ENCODE measurements at places on chromosomes 12 and 14.

GRCh38 chr14:22268875-22269274 lies 320.1 kb downstream of the DAD1 start:
- no peaks in the 10 kb centered on the region for H3K4me1 ChIP-seq

GRCh38 chr12:93749515-93749914 lies 72.3 kb downstream of the CRADD start:
- no peak overlapping the region for H3K4me3 ChIP-seq
- no peak for DNase-seq
- H3K27me3 ChIP-seq = no peaks in the 10 kb centered on the region
- H3K4me1 ChIP-seq = peaks cover 25% of the 10 kb centered on the region
- peak overlapping the region; percentile 60 for H3K27ac ChIP-seq

DNA sequence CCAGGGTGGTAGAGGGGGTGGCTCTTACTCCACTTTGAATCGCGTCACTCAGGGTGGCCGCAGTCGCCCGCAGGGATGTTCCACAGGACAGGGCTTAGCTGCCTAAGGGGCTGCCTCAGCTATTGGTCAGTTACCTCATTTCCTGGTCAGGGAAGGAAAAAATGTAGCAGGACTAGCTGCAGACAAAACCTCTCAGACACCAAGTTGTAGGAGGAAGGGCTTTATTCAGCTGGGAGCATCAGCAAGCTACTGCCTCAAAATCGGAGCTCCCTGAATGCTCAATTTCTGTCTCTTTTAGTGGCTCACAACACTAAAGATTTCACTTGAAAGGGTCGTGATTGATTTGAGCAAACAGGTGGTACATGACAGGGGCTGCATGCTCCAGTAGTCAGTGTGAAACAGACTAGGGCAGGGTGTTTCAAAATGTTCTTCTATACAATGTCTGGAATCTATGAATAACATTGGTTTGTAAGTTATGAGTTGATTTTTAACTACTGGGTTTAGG lies 6.4 kb upstream of the CLEC6A start:
- H3K27ac ChIP-seq = no peak overlapping the region
- H3K36me3 ChIP-seq = no peaks in the 10 kb centered on the region
- H3K4me3 ChIP-seq = no peak overlapping the region

GRCh38 chr12:12366701-12367481 lies 10.0 kb downstream of the BORCS5 start:
- H3K4me3 ChIP-seq = no peak overlapping the region
- H3K27ac ChIP-seq = no peak overlapping the region
- DNase-seq = no peak
- H3K36me3 ChIP-seq = no peaks in the 10 kb centered on the region
- no peaks in the 10 kb centered on the region for H3K27me3 ChIP-seq

DNA sequence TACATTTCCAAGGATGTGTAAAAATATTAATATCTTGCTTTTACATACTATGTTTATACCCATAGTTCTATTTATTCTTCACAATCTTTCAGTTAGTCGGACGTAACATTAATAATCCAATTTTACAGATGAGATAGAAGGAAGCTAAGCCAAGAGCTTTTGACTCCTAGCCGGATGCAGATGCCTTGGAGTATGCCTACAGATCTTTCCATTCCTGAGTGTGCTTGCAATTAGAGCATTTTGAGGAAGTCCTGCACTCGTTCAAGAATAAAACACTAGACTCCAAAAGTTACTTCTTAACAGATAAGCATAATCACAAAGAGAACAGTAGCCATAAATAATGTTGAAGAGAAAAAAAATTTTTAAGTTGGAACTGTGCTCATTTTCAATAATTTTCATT lies 337.6 kb upstream of the CLEC14A start:
- no peaks in the 10 kb centered on the region for H3K36me3 ChIP-seq
- no peak overlapping the region for H3K4me3 ChIP-seq
- H3K27me3 ChIP-seq = no peaks in the 10 kb centered on the region
- no peaks in the 10 kb centered on the region for H3K4me1 ChIP-seq
- no peak for DNase-seq

DNA sequence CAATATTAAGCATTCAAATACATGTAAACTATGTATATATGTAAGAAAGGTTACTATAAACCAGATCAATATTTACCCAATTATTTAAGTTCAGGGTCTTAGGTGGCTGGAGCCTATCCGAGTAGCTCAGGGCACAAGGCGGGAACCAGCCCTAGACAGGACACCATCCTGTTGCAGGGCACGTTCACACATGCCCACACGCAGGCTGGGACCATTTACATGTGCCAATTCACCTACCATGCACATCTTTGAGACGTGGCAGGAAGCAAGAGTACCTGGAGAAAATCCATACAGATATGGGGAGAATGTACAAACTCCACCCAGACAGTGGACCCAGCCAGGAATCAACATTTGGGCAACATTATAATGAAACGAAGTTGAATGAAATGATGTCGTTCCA lies 263.0 kb upstream of the E2F7 start:
- no peaks in the 10 kb centered on the region for H3K4me1 ChIP-seq
- H3K27me3 ChIP-seq = no peaks in the 10 kb centered on the region
- H3K36me3 ChIP-seq = no peaks in the 10 kb centered on the region
- no peak for DNase-seq

DNA sequence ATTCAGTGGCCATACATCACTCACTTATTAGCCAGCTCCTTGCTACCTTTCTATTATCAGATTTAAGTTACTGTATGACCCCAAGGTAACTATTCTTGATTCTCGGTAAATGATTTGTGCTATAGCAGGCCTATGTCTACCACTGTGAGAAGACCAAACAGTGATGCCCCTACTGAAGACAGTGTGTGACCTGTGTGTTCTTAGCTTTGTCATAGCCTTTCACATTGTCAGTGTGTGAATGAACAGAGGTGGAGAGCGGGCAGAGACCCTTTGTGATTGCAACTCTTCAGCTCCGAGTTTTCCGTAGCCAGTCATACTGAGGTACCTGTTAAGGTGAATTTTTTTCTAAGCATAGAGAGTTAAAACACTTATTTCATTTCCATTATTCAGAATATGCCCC lies 294.0 kb downstream of the LRFN5 start:
- no peaks in the 10 kb centered on the region for H3K4me1 ChIP-seq
- no peak for DNase-seq
- no peaks in the 10 kb centered on the region for H3K36me3 ChIP-seq
- no peak overlapping the region for H3K4me3 ChIP-seq
- no peak overlapping the region for H3K27ac ChIP-seq

- H3K27ac ChIP-seq = no peak overlapping the region
- no peak overlapping the region for H3K4me3 ChIP-seq
- no peaks in the 10 kb centered on the region for H3K4me1 ChIP-seq
- no peak for DNase-seq
Measured at GRCh38 chr14:51603495-51603894, 48.2 kb upstream of the FRMD6 start.
